ENCODE measurements at places on chromosomes 11 and 22. TPM values are rescaled to one million over a fixed set of nuclear protein-coding genes. Genes with fewer than 3 reads are reported as not detected.

DNA sequence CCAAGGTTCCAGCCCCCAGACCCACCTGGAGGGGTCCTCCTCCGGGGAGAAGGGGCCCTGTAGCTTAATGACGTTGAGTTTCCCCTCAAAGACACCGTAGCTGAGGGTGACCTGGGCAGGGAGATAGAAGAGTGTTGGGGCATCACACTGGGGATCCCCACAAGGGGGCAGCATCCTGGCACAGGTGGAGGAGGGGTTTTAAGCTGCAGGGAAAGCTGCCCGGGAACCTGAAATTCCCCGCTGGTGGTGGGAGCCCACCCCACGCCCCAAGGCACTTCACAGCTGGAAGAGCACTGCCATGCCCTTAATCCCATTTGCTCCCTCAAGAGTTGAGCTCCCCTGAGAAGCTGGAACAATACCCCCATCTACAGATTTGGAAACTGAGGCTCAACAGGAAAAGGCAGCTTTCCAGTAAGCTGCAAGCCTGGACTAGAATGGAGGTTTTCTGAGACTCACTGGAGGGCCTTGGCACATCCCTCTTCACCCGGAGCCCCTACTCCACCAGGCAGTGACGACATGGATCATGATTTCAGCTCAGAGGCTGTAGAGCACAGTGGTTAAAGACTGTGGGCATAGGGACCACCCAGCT lies 13.7 kb downstream of the MFNG start:
- DNase-seq, result no peak

GRCh38 chr22:37497062-37497599 lies 10.9 kb upstream of the MFNG start:
- peak; percentile 99 for DNase-seq

DNA sequence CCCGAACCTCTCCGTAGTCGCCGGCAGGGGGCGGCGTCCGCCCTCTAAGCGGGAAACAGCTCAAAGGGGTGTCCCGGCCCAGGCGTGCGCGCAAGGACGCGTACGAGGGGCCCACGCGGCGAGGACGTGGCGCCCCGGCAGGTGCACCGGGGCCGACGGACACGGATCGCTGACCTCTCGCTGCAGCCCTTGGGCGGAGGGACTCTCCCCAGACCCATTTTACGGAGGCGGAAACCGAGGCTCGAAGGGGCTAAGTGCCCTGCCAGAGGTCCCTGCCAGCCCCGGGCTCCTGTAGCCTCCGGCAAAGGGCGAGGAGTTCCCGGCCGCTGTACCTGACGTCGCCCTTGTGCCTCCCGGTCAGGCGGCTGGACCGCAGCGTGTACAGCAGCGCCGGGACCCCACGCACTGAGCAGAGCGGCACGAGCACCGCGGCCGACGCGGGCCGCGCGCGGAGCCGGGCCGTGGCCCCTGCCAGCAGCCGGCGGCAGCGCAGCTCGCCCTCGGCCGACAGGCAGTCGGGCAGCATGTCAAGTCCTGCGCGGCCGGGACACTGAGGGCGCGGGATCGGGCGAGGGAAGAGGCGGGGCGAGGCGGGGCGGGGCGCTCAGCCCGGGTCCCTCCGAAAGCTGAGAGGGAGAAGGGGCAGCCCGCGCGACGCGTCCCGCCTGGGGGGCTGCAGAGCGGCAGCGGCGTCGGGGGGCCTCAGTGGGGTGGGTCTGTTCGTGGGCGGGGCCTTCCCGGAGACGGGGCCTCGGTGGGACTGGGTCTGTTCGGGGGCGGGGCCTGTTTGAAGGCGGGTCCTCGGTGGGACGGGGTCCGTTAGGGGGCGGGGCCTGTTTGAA lies at the start of gene NUDT8:
TSS of gene NUDT8 (minus strand) at position 552 of the 842 bp plus-strand sequence. CDS start at position 526, 26 bp downstream.
- DNase-seq, result peak; percentile 99

Gene RAB38
- total RNA-seq, result 0.59 TPM

GRCh38 chr11:15139958-15140659 lies 25.4 kb downstream of the INSC start:
- no peak for DNase-seq

Measured in osteoblast (primary cell).